ENCODE measurements at places on chromosomes 7 and 10.
A peak's percentile ranks its signal among the peaks of the same experiment; 100 is the strongest.

DNA sequence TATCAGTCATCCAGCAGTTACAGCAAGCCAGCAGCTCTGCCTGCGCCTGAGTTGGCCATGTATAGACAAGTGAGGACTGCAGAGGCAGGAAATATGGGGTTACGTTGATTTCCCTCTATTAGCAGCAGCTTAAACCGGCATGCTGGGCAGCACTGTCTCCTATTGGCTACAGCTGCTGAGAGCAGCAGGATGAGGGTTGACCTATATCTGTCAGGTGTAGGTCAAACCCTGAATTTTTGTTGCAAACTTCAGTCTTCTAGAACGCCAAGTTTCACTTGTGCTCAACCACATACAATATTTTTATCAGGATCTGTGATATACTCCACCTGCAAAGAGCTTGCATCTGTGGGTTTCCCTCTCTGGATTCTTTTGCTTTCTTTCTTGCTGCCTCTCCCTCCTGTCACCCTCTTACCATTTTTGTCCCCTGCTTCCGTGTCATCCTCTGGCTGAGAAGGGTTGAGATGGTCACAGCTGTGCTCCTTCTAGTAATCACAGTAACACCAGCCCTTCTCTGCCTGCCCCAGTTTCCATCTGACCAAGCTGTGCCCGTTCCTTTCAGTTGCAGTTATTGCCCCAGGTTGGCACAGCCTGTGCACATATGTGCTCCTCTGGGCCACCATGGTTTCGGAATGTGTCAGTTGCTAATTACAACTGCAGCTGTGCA is 23.8 kb upstream of the GLCCI1 start:
- no peak for DNase-seq

- DNase-seq = no peak
Measured at GRCh38 chr10:128833671-128834070, 633.4 kb upstream of the MGMT start.

- no peak for DNase-seq
Measured at GRCh38 chr10:33674491-33674890, 340.0 kb upstream of the NRP1 start.

GRCh38 chr7:91249506-91250233 is 14.6 kb upstream of the FZD1 start:
- peak; percentile 83 for DNase-seq

DNA sequence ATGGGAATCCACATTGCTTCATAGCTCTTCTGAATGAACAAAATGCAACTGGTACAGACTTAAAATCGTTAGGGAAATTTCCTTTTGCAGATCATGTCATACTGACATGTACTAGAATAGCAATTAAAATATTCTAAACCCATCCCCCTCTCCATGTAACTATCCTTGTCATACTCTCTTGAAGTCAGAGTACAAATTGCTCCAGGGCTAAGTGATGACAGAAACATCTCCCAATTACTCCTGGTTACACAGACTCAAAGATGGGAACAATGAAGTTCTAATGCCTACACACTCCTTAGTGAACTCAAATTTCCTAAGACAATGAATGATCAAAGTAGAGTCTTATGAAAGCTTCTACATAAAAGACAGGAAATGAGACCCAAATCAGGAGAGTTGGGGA is 87.2 kb downstream of the PDE1C start:
- no peak for DNase-seq

GRCh38 chr10:43878386-43878785 is 229.7 kb upstream of the ZNF32 start:
- DNase-seq = peak; percentile 65

DNA sequence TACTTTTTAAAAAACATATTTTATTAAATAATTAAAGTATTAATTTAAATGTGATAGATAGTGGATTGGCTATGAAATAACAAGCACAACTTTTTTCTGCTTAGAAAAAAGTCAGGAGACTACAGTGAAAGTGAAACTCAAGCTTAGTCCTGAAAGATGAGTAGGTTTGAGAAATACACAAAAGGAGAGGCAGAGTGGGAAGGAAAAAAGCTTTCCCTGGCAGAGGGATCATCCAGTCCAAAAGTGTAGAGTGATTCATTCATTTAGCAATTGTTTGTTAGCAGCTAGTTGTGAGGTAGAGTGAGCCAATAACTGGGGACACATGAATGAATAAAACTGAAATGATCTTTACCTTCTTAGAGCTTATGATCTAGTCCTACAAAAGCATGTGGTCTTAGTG is 93.5 kb downstream of the FOXP2 start:
- DNase-seq = peak; percentile 7

DNA sequence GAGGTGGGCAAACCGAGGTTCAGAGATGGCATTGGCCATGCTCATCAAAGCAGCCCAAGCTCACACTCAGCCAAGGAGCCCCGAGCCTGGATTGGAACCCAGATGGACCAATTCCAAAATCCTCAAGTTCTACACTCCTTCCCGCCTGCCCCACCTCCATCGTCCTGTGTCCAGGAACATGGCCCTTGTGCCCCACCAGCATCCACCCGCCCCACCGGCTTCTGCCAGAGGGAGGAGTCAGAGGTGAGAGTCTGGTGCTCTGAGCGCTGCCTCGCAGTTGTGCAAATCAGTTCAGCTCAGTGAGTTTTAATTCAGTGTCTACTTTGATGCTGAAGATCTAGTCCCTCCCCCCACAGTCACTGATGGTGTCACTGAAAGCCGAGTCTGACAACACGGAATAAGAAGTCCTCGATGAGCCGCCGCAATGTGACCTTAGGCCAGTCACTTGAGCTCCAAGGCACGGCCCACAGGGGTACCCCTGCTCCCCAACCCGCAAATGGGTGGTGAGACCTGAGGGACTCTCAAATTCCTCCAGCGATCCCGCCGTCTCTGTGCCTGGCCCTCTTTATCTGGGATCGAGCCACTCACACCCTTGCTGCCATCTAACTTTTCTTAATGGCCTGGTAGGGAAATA is 26.3 kb downstream of the PRKAG2 start:
- DNase-seq = no peak

GRCh38 chr7:22561321-22561811 is 61.4 kb upstream of the STEAP1B start:
- peak; percentile 96 for DNase-seq

GRCh38 chr10:119478111-119478802 is 64.3 kb downstream of the RGS10 start:
- no peak for DNase-seq

DNA sequence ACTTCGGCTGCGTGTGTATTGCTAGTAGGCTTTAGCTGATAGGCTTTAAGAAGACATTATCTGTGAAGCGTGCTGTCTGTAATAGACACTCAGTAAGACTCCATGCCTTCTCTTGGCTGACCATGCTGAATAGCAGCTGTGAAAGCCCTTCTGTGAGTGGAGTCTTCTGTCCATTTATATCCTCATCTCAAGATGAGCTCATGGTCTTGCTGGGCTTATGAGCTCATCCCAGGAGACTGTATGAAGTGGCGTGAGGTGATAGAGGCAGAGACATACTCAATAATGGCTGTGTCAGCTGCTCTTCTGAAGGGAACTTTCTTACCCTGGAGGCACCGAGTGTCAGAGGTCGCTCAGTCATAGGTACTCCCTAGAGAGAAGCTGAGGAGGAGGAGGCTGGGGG is 111.5 kb downstream of the SH2D4B start:
- DNase-seq = no peak

DNA sequence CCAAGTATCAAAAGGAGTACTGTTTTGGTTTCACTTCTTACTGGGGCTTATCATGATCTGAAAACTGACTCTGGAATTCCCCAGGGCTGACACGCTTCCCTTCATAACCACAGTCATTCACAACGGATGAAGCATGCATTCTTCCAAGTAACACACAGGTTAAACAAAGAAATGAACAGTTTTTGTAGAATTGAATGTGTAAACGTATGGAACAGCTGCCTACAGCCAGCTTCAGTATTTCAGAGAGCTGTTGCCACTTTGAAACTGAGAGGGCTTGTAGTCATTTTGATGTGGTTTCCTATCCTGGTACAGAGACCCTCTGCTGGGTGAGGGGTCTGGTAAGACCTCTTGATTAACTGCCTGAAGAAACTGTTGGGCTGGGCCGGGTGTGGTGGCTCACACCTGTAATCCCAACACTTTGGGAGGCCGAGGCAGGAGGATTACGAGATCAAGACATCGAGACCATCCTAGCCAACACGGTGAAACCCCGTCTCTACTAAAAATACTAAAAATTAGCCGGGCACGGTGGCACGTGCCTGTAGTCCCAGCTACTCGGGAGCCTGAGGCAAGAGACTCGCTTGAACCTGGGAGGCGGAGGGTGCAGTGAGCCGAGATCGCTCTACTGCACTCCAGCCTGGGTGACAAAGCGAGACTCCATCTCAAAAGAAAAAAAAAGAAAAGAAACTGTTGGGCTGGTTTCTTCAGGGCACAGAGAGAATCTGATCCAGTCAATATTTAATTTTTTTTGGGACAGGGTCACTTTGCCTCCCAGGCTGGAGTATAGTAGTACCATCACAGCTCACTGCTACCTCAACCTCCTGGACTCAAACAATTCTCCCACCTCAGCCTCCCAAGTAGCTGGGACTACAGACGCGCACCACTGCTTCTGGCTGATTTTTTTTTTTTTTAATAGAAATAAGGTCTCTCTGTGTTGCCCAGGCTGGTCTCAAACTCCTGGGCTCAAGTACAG is 4.7 kb downstream of the NFE2L3 start:
- DNase-seq = peak; percentile 79

GRCh38 chr7:53048638-53049037 is 13.2 kb downstream of the POM121L12 start:
- no peak for DNase-seq

DNA sequence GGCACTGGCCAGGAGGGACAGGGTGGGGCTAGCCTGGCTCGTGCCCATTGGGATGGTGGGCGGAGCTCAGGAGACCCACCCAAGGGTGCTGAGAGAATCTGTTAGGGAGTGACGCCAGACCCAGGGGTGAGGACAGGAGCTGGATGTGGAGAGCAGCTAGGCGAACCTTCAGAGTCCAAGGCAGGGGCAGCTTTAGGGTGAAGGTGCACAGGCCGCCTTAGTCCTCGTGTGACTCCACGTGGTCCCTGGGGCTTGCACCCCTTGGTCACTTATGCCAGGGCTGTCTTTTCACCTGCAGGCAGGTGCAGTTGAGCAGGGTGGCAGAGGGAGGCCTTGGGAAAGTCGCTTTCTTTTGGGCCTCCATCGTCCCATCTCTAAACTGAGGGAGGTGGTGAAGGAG is 4.3 kb downstream of the RAMP3 start:
- DNase-seq = no peak

GRCh38 chr7:12314199-12314598 is 89.5 kb downstream of the VWDE start:
- no peak for DNase-seq

- no peak for DNase-seq
Measured at GRCh38 chr7:91468256-91468655, 204.0 kb downstream of the FZD1 start.

GRCh38 chr10:61801484-61801883 is 100.0 kb upstream of the ARID5B start:
- no peak for DNase-seq

- DNase-seq = peak; percentile 94
Measured at GRCh38 chr7:56092789-56093531, at the start of gene PHKG1. PHKG1 (minus strand) TSS chr7:56092952; CDS start chr7:56088941, 4,011 bp downstream.

- DNase-seq = no peak
Measured at GRCh38 chr10:49642311-49642710, 28.5 kb downstream of the CHAT start.

GRCh38 chr10:102919246-102919959 is 1.3 kb downstream of the CNNM2 start:
- DNase-seq = peak; percentile 13

- DNase-seq = peak; percentile 63
Measured at GRCh38 chr7:50610521-50611277, 45.5 kb upstream of the DDC start.

- DNase-seq = peak; percentile 35
Measured at GRCh38 chr10:114068054-114068707, 24.5 kb downstream of the ADRB1 start.

DNA sequence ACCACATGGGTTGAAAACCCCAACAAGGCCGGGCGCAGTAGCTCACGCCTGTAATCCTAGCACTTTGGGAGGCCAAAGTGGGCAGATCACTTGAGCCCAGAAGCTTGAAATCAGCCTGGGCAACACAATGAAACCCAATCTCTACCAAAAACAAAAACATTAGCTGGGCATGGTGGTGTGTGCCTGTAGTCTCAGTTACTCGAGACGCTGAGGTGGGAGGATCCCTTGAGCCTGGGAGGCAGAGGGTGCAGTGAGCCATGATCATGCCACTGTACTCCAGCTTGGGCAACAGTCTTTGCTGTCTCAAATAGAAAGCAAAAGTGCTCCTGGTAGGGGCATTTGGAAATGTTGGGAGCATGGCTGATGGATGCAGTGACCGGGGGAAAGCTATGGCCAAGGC is 209.6 kb upstream of the PLXNA4 start:
- DNase-seq = no peak

DNA sequence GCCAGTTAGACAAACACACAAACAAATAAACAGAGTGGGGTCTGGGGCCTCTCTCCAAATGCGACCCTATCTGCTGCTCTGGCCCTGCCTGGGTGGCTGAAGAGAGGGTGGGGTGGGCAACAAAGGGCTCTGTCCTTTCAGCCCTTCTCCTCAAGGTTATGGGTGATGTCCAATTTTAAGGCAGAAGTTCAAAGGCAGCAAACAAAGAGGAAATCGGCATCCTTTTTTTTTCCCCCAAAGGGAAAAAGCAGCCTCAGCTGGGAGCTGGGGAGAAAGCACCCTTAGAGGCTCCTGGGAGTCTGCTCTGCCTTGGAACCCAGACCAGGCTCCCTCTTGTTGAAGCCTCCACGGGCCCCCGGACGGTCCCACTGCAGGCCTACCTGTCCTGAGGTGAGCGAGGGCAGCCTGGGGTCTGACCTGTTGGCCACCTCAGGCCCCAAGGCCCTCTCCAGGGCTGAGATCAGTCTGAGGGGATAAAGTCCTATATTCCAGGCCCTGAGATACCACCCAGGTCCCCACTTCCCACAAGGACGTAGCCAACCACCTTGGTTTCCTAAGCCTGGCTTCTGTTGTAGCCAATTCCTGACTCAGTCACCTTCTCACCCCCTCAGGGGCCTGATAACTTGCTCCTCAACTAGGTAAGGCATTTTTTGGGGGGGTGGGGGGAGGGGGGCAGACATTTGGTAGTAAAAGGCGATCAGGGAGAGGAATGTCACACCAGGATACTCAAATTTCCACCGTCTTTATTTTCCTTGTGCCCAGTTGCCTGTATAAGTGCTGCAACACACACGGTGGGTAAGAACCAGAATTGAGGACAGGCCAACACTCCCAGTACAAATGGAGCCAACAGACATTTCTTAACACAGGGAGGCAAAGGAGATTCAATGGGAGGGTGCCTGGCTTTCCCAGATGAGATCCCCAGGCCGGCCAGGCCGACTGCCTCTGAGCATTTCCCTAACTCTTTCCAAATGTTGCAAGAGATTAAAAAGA is 4.3 kb downstream of the HOXA11 start:
- no peak for DNase-seq

GRCh38 chr7:38178004-38178694 is at the start of gene STARD3NL:
STARD3NL (plus strand) TSS chr7:38178245; CDS start chr7:38207505, 29,260 bp downstream.
- DNase-seq = peak; percentile 99

All from AG08395 (cell line).